Foreskin keratinocyte (primary cell): ENCODE measurements at places on chromosomes 3 and 15. TPM values are rescaled to one million over a fixed set of nuclear protein-coding genes. Genes with fewer than 3 reads are reported as not detected.

DNA sequence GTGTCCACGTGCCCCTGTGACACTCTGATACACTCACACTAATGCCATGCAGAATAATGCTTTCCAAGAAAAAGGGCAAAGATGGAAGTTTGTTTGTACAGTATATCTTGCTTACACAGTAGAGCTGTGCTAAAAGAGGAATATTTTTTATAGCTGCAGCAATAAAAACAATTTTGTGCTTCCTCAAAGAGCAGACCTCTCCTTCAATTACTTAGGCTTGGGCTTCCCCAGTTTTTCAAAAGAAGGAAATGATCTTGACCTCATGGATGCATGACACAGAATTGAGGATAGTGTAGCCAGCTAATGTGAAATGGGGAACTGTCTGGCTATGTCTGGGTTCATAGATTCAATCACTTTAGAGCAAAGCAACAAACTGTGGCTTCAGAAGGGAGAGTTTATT is 137.4 kb downstream of the STT3B start:
- no peak for DNase-seq

DNA sequence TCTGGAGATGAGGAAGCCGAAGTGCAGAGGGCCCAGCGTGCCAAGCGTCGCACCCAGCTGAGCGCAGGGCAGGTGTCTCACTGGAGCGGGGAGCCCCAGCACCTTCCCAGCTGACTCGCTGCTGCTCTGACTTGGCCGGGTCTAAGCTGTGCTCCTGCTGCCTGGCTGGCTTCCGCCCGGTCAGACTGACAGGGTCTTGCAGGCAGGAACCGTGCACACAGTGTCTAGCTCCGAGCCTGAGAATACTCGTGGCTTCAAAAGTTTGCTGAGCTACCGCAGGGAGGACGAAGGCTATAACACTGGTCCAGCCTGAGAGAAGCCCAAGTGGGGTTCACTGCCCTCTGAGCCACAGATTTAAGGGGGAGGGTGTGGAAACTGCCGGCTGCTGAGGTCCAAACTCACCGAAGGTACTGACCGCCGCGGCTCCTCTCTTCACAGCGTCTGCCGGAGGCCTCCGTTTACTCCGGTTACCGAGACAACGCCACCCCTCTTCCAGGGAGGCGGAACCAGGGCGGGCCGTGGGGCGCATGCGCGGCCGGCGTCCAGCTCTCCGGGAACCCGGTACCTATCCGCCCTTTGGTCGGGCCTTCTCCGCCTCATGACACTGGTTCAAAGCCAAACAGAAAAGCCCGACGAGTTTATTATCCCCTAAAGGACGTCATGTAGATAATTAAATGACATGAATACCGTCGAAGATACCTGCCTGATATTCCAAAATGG is at the start of gene CFAP44:
Gene CFAP44 (minus strand): TSS at position 443 of the 720 bp plus-strand sequence. CDS start 7,829 bp downstream, outside the sequence.
- peak; percentile 45 for DNase-seq

GRCh38 chr3:72462595-72463011 is 385.6 kb downstream of the SHQ1 start:
- no peak for DNase-seq

DNA sequence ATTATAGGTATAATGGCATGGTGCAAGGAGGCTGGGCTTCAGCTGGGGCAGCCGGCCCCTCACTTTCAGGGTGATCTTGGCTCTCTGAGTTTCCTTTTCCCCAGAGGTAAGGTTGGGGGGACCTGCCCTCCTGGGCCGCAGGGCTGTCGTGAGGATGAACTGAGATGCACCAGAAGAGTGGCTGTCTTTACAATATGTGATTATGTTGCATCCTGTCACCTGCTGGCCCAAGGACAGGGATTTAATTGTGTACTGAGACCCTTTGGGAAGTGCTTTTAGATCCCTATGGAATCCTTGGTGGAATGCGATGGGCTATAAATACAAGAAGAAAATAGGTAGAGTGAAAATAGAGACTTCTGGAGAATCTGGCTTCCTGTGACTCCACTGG is 22.1 kb downstream of the ANAPC13 start:
- no peak for DNase-seq

GRCh38 chr15:39181056-39181747 is 399.7 kb upstream of the THBS1 start:
- no peak for DNase-seq

GRCh38 chr15:44633603-44634002 is 29.9 kb downstream of the SPG11 start:
- DNase-seq = peak; percentile 35

DNASE1L3 gene
- not detected in 2 replicates for polyA plus RNA-seq

CFAP100 gene
- not detected in 2 replicates for polyA plus RNA-seq

ATG3 gene
- polyA plus RNA-seq = 47.4 and 58.0 TPM in 2 replicates

CD80 gene
- polyA plus RNA-seq = not detected in 2 replicates
